ENCODE measurements at places on chromosomes 4 and X.

- DNase-seq: no peak
Observed at GRCh38 chrX:37896511-37896890, 49.1 kb upstream of the DYNLT3 start.

DNA sequence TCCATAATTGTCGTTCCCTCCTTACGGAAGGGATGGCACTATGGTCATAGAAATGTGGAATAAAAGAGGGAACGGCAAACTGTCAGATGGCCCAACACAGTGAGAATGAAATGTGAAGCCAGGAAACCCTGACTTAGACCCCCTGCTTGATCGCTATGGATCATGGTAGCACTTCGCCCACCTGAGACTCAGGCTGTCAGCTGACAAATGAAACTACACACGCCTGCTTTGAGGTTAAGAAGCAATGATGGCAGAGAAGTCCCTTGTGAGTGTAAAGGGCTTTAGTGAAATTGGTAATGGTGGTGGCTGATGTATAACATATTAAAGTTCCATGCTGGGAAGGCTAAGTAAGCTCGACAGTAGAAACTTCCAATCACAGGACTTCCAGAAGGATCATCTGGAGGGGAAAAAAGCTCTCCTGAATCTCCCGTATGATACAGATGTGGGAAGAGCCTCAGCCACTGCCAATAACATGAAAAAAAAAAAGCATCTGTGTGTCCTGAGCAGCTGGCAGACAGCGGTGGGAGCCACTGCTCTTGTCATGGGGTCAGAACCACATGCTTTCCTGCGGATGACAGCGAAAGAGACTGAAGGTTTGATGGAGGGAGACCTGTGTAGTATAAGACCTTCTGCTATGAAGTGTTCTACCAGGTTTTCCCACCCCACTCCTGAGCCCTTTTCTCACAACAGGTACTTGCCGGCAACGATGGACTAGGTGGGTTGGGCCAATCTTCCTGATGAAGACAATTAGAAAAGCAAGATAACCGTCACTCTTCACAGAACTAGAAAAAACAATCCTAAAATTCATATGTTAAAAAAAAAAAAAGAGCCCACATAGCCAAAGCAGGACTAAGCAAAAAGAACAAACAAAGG is 107.6 kb downstream of the AFAP1 start:
- no peak for DNase-seq

GRCh38 chr4:147736458-147736857 is 4.6 kb downstream of the ARHGAP10 start:
- no peak for DNase-seq

DNA sequence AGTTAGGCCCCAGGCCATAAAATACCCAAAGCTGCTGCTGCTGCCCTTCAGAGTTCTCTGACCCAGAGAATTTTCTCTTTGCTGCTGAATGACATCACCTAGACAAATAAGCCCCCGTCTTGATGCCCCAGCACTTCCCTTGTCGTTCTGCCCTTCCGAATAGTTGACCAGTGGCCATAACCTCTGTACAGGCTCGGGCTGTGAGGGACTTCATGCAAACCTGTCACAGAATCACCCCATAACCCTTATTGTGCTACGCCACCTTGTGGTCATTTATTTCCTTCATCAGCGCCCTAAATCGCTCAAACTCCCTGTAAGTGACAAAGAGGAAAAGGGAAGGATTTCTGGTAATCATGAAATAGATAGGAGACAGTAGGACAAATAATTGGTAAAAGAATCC is 18.8 kb downstream of the SPACA5 start:
- no peak for DNase-seq

DNA sequence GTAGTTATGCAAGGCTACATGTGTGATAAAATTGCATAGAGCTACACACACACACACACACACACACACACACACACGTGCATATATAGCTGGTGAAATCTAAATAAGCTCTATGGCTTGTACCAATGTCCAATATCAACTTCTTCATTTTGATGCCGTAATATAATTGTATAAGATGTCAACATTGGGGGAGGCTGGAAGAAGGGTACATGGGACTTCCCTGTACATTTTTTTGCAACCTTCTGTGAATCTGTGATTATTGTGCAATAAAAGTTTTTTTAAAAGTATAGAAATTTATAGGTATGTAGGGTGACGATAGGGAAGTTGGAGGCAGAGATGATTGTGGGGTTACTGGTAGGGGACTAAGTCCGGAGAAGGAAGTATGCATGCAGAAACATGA is 105.5 kb downstream of the HDAC8 start:
- no peak for DNase-seq

GRCh38 chr4:43282534-43282933 is 390.0 kb downstream of the GRXCR1 start:
- DNase-seq: no peak

DNA sequence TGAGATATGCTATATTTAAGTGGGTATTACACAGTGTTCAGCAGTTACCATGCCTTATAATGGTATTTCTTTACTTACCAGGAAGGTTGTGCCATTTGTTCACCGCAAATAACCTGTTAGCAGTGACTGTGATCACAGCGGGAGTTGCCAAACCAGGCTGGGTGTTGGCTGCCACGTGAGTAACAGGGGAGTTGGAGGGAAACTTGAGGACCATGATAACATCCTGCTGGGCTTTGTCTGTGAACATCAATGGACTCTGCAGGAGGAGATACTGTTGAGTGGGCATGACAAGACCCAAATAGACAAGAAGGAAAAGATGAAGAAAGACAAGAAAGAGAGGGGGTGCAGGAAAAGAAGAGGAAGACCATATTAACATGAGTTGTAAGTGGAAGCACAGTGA is 242.9 kb downstream of the DCLK2 start:
- no peak for DNase-seq

DNA sequence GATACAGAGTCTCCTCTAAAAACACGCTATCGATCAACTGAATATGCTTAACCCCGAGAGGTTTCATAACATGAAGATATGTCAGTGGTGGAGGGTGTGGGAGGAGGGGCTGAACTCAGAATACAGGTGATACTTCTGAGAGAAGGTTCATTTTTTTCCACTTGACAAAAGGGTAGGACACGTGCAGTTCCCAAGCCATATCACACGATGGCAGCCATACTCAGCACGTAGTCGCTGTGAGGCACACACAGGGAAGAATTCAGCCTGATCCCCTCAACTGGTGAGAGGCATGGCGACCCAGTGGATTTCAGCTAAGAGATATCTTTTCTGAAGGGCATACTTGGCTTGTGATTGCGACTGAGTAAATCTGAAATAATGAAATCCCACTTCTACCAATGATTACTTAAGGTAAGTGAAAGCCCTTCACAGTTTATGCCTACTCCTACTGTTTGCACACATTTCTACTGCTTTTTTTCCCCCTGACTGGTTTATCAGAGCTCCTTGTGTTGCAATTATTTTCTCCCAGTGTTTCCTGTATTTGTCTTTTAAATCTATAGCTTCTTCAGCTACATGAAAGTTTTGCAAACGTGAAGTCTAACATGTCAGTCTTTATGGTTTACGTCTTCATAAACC is 133.1 kb downstream of the CORIN start:
- DNase-seq: no peak

GRCh38 chrX:79325263-79325958 is 41.7 kb downstream of the ITM2A start:
- no peak for DNase-seq

DNA sequence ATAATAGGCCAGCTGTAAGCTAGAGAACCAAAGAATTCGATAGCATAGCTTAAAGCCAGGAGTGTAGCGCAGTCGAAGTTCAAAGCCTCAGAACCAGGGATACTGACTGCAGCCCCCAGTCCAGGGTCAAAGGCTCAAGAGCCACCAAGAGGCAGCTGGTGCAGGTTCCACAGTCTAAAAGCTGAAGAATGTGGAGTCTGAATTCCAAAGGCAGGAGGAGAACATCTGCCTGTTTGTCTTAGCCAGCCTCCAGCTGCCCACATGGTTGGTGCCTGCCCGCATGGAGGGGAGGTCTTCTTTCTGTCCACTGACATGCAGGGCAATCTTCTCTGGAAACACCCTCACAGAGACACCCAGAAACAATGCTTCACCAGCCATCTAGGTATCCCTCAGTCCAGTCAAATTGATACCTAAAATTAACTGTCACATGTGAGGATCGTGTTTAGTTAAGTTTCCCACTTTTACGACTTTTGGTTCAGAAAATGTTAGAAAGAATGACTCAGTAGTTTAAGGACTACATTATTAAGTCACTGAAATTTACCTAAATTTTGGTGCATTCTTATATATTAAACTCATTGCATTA is 52.8 kb upstream of the RHOH start:
- DNase-seq: no peak

DNA sequence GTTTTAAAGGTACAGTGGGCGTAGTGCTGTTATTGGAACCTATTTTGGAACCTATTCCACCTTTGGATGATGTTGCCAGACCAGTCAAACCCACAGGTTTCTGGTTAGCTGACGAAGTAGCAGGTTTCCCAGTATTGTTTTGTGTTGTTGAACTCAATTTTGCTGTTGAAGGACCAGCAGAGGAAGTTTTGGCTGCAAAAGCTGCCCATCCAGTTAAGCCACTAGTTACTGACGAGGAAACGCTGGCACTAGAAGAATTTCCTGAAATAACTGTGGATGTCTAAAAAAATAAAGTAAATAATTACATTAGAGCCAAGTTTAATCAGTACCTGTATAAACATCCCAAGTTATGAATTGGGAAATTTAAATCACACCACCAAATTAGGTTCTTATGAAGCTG is 25.5 kb downstream of the INTS12 start:
- no peak for DNase-seq

DNA sequence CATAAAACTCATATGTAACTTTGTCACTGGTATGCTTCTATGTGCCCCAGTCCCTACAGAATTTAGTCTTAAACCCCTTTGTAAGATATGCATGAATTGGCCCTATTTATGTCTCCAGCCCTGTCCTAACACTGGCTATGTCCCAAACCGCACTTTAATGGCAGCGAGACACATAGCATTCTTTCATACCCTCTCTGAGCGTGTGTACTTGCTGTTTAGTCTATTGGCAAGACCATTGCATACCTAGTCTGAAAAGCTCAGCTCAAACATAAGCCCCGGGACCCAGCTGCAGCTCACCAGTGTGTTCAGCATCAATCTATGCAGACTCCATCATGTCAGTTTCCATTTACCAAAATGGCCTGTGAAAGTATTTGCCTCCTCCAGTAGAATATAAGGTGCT is 1018.4 kb upstream of the TENM3 start:
- DNase-seq: no peak

DNA sequence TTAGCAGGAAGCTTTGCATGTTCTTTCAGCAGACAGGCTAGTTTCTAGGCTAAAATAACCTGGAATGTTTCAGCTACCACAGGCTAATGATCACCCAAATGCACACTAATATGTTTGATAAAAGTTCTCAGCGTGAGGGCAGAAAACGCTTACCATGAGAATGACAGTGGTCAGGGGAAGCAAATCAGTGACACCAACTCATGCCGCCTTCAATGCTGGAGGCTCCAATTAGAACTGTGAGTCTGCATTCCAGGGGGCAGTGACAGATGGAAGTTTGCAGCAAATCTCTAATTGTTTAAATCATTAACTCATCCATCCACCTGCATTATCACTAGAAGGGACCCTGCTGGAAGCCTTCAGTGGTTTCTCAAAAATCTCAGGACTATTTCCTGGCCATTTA is 43.2 kb downstream of the ANOS1 start:
- no peak for DNase-seq

GRCh38 chrX:14209034-14209433 is 179.3 kb upstream of the GEMIN8 start:
- DNase-seq: no peak

DNA sequence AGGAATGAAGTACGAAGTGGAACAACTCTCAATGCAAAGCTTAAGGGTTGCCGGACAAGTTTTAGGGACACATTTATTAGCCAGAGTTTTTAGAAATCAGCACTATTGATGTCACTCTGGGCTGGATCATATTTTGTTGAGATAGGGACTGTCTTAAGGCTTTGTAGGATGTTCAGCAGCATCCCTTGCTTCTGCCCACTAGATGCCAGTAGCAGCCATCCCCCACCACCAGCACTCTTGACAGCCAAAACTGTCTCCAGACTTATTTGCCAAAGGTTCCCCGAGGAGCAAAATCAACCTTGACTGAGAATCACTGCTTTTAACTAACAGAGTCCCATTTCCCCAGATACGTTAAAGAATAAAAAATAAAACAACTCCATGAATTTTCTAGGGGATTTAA is 1497.3 kb downstream of the STIM2 start:
- DNase-seq: no peak

- no peak for DNase-seq
Observed at GRCh38 chrX:19086102-19086772, 36.0 kb downstream of the ADGRG2 start.

DNA sequence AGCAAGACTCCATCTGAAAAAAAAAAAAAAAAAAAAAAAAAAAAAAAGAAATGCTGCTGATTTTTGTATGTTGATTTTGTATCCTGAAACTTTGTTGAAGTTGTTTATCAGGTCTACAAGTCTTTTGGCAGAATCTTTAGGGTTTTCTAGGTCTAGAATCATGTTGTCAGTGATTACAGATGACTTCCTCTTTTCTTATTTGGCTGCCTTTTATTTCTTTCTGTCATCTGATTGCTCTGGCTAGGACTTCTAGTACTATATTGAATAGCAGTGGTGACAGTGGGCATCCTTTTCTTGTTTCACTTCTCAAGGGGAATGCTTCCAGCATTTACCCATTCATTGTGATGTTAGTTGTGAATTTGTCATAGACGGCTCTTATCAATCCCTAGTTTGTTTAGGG is 334.4 kb downstream of the SPRY1 start:
- DNase-seq: no peak

DNA sequence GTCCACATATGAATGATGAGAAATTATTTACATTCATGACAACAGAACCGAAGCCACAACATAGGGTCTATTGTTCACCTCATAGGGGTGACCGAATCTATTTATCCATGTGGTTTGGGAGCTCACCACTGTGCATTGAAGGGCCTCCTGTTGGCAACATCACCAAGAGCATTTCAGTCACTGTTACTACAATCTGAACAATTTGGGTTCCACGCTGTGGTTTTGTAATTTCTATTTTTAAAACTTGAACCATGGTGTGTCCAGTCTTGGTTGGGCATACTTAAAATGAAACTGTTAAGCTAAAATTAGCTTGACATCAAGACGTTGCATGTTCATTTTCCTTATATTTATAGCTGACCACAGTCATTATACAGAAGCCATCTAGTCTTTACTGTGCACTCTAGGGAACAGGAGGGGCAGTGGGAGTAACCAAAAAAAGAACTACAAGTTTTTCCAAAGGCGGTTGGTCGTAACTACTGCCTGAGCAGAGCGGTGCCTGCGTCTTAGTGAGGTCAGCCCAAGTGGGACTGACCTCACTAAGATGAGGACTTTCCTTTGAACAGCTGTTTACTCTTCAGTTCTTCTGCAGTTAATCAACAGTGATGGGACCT is 192.1 kb downstream of the SPRY1 start:
- DNase-seq: no peak

All from stimulated activated CD8-positive, alpha-beta memory T cell treated with anti-CD3 and anti-CD28 coated beads, Interleukin-4, amount 100 ng/mL, for 1 hour (primary cell).